ENCODE measurements at places on chromosomes 7 and 10. TPM values are rescaled to one million over a fixed set of nuclear protein-coding genes. Genes with fewer than 3 reads are reported as not detected.
A peak's percentile ranks its signal among the peaks of the same experiment; 100 is the strongest.

DNA sequence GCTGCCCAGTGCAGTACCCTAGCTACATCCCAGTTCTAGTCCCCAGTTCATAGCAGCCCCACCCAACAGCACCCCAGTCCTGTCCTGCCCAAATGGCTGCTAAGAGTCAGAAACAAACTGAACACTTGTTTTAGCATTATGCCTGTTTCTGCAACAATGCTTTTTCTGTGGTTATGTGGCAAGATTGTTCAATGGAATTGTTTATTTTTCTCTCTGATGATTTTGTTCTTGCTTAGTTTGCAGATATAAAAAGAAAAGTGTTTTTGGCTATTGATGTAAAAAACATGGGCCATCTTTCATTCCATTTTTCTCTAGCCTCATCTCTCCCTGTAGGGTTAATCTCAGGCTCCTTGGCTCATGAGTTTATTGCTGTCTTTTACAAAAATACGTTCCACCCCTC lies 42.5 kb downstream of the LRRC4 start:
- DNase-seq, result no peak

DNA sequence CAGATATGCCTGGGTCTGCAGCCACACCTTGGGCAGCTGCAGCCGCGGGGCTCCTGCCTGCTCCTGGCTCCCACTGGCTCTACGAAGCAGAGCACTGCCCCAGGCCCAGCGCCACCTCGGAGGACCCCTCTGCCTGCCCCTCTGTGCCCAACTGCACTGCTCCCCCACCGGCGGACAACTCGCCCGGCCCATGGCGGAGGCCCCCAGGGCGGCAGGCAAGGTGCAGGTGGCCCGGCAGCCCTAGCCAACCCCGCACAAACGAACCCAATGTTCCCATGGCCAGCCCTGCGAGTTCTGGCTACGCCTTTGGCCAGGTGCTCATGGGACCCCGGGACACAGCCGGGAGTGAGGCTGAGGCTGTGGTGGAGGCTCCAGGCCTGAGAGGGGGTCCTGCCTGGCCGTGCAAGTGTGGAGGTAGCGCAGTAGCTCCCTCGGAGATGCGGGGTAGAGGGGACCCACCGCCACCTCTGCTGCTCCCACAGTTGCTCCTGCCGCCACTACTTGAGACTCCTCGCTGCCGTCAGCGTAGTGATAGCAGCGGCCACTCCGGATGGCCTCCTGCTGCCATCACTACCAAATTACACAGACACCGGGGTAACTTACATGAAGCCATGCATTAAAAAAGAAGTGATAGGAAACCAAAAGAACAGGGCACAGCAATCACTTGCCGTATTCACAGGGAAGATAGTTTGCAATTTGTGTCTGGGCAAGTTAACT lies 97.3 kb upstream of the SP4 start:
- no peak for DNase-seq

GRCh38 chr10:102511583-102512274 lies 8.0 kb downstream of the SUFU start:
- DNase-seq, result no peak

DNA sequence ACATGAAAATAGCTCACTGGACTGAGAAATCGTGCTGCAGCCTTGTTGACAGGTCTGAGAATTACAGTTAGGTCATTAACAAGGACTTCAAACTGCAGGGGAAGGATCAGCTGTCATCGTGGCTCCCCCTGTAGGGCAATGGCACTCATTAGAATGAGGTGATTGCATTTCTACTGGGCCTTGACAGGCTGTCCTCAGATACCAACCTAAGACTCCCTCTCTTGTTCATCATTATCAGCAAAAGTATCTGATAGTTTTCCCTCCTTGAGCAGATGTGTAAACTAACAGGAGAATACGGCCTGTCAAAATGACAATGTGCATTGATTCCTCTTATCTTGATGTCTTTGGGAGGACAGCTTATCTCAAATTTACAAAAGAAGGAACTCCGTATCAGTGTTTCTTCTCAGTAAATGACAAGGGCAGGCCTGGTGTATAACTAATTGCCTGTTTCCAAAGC lies 648.5 kb upstream of the LRRN3 start:
- no peak for DNase-seq

DNA sequence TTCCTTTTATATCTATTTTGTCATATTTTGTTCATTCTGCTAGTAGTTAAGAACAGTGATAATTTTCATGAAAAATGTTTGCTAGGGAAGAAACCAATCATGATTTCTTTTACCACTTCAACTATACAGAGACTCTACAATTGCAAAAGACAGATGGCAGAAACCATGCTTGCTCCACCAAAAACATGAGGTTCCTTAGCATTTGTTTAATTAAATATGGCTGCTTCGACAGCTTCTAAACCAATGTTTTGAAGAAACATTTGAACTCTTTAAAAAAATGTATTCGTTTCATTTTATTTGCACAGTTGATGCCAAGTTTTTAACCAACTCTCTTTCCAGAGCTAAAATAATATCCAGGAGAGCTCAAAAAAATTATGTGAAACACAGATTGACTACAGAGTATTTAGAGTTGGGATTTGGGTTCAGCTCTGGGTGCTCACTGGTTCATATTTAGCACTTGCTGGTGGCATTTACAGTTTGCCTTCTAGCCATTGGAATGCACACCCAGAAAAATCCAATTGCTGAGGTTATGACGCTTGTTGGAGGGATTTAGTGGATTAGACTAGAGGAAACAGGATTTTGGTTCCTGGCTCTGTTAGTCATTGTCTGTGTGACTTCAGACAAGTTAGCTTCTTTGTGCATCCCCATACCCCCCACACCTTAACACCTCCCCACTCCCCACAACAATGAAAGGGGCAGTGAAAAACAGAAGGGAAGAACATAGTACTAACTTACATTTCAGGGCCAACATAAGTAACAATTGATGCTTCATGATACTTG lies 35.8 kb upstream of the SDHAF3 start:
- DNase-seq, result no peak

ARMS2 gene
- total RNA-seq, result not detected

GRM8 gene
- total RNA-seq, result not detected

DNA sequence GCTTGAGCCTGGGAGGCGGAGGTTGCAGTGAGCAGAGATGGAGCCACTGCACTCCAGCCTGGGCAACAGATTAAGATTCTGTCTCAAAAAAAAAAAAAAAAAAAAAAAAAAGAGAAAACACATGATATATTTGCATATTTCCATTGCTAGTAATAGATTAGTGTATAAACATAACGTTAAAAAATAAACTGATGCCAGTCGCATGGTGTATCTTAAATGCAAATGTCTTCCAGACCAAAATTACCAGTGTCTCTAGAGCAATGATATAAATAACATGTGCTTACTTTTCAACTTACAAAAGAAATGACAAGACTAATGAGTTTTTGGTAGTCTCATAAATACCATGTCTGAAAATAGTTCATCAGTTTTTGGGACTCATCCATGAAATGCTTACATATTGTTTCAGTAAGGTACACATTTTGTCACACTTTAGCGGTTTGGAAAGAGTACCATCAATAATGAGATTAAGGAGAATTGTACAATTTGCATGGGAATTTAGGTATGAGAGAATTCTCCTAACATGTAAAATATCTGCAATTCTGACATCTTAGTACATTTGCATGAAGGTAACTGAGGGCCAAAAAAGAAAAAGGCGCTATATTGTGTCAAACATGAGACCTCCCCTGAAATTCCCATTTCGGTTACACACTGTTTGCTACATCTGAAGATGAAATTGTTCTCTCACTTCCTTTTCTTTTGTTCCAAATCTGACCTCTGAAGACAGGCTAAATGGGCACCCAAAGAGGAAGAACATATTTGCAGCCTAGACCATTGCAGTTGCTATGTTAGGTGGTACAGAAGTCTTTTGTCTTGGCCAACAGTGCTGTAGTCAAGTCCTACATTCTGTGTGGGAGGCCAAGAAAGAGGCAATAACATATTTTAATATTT lies 51.5 kb upstream of the PIP4K2A start:
- DNase-seq, result no peak

DNA sequence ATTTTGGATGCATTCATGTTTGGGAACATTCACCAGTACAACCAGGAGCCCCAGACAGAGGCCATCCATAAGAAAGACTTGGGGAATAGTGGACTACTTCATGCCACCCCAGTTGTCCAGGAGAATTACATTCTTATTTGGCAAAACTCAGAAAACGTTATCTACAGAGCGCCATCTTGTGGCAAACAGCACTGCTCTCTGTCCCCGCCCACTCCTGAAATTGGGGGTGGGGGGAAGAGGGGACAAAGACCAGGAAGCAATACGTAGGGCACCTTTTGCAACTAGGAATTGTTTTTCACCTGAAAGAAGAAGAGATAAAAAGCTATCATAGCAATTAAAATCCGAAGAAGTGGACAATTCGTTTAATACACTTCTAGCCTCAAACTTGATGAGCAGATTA lies 134.6 kb upstream of the MGMT start:
- DNase-seq, result no peak

PDE6C gene
- not detected for total RNA-seq

GRCh38 chr7:74306730-74307469 lies 17.7 kb downstream of the CLIP2 start:
- no peak for DNase-seq

- DNase-seq, result no peak
Measured at GRCh38 chr10:131635564-131636015, 265.2 kb upstream of the PPP2R2D start.

AMZ1 gene
- 0.47 TPM for total RNA-seq

STEAP1 gene
- not detected for total RNA-seq

DNA sequence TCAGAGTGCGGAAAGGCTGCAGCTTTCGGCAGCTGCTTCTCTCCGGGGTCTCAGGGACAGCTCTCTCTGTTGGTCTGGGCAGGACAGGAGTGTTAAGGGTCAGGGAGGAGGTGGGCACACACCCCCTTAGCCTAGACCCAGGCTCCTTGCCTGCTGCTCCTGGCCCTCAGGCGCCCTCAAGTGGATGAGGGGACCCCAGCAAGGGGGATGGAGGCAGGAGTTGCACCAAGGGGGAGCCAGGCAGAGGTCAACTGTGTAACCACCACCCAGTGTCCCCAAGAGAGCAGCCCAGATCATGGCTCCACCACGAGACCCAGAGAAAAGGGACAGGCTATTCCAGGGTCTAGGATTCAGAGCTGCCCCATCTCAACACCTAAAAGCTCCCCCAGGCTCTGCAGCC lies 26.9 kb downstream of the SPOCK2 start:
- no peak for DNase-seq

DNA sequence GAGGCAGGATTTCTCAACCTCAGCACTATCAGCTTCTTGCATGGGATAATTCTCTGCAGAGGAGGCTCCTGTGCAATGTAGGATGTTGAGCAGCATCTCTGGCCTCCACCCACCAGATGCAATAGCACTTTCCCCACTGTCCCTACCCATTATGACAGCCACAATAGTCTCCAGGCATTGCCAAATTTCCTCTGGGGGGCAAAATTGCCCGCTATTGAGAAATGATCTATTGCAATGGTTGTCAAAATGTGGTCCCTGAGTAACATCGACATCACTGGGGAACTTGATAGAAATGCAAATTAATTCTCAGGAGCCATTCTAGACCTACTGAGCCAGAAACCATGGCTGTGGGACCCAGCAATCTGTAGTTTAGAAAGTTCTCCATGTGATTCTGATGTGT lies 7.0 kb downstream of the KCNK18 start:
- DNase-seq, result no peak

GRCh38 chr10:132069849-132070182 lies 4.1 kb downstream of the JAKMIP3 start:
- DNase-seq, result no peak

HABP2 gene
- not detected for total RNA-seq

DNA sequence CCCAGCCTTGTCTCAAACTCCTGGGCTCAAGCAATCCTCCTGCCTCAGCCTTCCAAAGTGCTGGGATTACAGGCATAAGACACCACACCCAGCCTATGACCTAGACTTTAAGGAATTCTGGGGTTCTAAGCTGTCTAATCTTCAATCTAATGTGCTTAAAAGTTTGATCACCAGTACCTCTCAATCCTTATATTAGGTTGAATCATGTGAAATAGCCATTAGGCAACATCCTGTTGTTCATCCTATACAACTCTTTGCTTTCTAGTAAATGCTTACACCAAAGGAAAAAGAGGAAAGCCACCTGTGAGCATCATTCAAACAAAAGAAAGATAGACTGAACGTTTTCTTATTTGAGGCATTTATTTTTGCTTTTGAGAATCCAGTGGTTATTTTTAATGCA lies 56.0 kb downstream of the ATOH7 start:
- DNase-seq, result no peak

RET gene
- not detected for total RNA-seq

TMEM196 gene
- not detected for total RNA-seq

DNA sequence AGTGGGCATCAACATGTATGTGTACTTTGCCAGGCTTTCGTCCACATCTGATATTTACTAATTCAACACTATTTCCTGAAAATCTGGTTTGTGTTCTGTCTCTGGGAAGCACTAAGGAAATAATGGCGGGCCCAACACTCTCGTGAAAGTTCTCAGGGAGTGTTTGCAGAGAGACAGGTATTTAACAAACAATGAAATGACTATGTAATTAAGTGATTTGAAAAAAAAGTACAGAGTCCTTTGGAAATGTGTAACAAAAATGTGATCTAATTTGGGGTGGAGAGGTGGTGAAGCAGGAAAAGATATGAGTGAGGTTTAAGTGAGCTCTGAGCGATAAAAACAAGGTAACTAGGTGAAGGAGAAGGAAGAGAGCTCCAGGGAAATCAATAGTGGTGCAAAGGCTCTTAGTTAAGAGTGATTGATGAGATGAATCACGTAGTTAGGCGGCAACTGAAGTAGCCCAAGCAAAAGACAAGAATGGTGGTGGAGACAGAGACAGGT lies 95.3 kb upstream of the DNAJB12 start:
- no peak for DNase-seq

- DNase-seq, result peak; percentile 62
Measured at GRCh38 chr10:24912215-24912614, 40.2 kb downstream of the PRTFDC1 start.

GRCh38 chr10:34041871-34042270 lies 707.4 kb upstream of the NRP1 start:
- no peak for DNase-seq

MYH16 gene
- total RNA-seq, result not detected

Measured in CD8-positive, alpha-beta T cell (primary cell).